Renal pelvis (tissue), 12 donors: ENCODE measurements at places on chromosomes 12 and 14. TPM values are rescaled to one million over a fixed set of nuclear protein-coding genes. Genes with fewer than 3 reads are reported as not detected.

DNA sequence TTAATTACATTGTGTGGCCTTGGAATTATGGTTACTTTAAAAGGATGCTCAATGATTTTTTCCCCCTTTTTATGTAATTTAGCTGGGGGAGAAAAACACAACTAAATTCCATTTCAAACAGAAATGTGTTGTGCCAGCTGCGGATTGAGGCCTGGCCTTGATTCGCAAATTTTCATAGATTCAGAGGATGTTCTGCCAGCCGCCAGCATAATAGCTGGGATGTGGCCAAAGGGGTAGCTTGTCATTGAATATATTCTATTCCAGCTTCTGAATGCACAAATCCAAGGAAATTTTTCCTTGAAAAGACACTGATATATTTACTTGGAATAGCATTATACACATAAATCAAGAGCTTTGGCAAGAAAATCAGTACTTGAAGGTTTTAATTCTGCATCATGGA is 43.7 kb downstream of the TRHDE start:
- no peak for DNase-seq

Gene CLEC7A
- 2.1 TPM for polyA plus RNA-seq

Gene PTPN21
- 34.0 TPM for polyA plus RNA-seq

DNA sequence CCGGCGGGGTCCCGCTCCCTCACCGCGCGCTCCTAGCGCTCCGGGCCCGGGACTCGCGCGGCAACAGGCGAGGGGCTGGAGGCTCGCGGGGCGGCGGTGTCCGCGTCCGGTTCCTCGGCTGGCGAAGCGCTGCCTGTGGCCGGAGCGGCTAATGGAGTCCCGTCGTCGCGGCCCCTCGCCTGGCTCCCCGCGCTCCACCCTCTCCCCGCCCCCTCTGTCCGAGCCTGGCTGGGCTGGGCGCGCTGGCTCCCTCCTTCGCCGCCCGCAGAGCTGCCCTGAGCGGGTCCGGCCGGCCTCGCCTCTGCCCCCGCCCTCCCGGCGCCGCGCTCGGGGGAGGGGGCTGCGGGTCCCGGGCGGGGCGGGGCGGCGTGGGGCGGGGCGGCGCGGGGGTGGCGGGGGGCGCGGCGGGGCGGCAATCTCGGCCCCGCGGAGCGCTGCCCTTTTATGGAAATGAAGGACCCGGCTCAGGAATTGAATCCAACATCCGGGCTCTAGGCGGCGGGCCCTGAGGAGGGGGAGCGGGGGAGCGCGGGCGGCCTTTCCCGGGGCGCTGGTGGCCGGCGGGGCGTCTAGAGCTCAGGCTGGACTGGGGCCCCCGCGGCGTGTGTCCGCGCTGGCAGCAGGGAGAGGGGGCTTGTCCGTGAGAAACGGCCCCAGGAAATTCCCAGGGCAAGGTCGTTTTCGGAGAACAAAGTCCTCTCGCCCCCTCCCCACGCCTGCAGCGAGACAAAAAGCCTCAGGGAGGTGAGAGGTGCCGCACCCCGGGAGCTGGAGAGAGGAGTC is at the start of gene FERMT2:
Gene FERMT2 (minus strand): TSS at position 153 of the 783 bp plus-strand sequence. CDS start 482 bp downstream, outside the sequence.
- DNase-seq, result peak; percentile 92

DNA sequence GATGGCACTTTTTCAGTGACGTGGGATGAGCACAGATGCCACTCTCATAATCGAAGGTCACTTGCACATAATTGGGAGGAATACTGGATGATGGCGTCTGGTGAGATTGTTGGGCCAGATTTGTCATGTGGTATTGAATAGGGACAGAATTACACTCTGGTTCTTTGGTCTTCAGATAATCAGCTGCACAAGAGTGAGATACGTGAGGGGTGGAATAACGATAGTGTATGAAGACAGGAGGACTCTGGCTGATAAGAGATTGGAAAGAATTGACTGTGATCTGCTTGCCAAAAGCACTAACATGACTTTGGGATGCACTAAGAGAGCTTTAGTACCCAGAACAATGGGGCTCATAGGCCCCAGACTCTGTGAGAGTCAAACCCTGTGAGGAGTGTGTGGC is 7.0 kb upstream of the RABGGTA start:
- no peak for DNase-seq

DNA sequence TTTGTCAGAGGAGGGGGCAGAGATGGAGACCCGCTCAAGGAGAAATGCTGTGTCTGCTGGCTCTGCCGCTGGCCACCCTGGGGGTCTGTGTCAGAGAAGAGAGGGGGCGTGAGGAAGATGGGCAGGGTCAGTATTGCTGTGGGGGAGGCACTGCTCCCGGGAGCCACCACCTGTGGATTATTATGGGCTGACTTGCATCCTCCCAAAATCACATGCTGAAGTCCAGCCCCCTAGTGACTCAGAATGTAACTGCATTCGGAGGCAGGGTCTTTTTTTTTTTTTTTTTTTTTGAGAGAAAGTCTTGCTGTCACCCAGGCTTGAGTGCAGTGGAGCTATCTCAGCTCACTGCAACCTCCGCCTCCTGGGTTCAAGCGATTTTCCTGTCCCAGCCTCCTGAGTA is 12.3 kb downstream of the ABCD4 start:
- no peak for DNase-seq

DNA sequence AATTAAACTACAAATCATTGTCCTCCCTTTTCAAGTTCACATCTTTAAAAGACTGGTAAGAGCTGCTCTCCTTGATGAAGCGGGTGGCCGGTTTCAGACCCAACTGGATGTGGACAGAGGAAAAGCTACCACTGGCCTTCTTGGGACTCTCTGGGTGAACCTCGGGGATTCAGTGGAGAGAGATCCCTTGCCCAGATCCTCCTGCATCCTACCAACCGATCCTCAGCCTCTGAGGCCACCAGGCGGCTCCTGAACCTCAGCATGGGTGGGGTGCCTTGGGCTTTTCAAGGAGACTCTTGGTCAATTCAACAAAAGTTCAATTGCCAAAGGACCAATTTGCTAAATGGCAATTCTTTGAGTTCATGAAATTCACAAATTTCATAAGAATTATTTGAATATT is 84.5 kb downstream of the ZFP36L1 start:
- DNase-seq, result no peak

DNA sequence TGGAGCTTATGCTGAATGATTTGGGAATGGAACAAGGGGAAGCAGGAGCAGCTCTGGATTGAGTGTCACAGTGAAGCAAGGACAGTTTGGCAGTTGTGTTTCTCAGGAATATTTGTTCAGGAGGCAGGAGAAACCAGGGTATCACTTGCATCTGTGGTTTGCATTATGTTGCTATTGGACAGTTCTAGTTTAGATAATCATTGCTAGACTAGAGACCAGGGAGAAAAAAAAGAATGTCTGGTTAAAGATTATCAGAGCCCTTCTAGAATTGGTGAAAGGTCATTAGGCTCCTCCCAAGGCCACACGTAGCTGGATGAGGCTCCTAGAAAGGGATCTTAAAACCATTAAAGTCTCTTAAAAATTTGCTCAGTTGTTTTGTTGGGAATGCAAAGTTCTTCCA is 17.0 kb upstream of the SRSF5 start:
- peak; percentile 38 for DNase-seq

GRCh38 chr12:85711735-85712390 is 124.3 kb downstream of the RASSF9 start:
- DNase-seq, result no peak

Gene REP15
- 4.6 TPM for polyA plus RNA-seq

Gene TMBIM6
- polyA plus RNA-seq, result 750 TPM

Gene E2F7
- polyA plus RNA-seq, result 7.5 TPM

DNA sequence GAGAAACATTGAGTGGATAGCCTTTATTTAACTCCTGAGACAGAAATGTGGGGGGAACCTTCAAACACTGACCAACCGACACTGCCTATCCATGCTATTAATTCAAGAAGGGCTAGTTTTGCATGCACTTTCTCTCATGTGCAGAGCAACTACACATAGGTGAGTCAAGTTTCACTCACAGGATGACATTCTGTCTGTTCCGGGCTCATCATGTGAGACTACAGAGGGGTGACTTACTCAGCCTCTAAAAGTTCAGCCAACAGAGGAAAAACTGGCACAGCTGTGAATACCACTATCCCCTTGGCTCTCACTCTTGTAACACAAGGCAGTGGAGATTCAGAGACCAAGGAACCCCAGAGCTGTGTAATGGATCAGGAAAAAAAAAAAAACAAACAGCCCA is 13.3 kb downstream of the BEST3 start:
- no peak for DNase-seq
